Activated CD8-positive, alpha-beta T cell treated with anti-CD3 and anti-CD28 coated beads, Interleukin-2, amount 10 ng/mL, durations not matched to agents 7 days and 5 days (primary cell): ENCODE measurements at places on chromosomes 3 and 15. TPM values are rescaled to one million over a fixed set of nuclear protein-coding genes. Genes with fewer than 3 reads are reported as not detected.

The SYNM gene
- total RNA-seq, result 0.29 TPM

The TICRR gene
- total RNA-seq, result 36.5 TPM

The OXSR1 gene
- 56.9 TPM for total RNA-seq

The HGD gene
- 0.26 TPM for total RNA-seq

The HYAL3 gene
- total RNA-seq, result 12.7 TPM

The GCNT3 gene
- not detected for total RNA-seq

The ABHD6 gene
- 4.4 TPM for total RNA-seq

The CHRNA7 gene
- 0.55 TPM for total RNA-seq

The ATP13A5 gene
- total RNA-seq, result not detected
